SHP77 treated with DMSO at 0.1 percent for 48 hours (cell line): ENCODE measurements at places on chromosomes 1 and 21.

DNA sequence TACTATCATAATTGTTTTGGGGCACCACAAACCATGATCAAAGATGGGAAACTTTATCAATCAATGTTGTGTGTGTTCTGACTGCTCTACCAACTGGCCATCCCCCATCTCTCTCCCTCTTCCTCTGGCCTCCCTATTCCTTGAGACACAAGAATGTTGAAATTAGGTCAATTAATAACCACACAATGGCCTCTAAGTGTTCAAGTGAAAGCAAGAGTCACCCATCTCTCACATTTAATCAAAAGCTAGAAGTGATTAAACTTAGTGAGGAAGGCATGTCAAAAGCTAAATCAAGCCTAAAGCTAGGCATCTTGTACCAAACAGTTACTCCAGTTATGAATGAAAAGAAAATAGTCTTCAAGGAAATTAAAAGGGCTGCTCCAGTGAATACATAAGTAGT, 390.3 kb upstream of the NFIA start:
- DNase-seq: no peak

DNA sequence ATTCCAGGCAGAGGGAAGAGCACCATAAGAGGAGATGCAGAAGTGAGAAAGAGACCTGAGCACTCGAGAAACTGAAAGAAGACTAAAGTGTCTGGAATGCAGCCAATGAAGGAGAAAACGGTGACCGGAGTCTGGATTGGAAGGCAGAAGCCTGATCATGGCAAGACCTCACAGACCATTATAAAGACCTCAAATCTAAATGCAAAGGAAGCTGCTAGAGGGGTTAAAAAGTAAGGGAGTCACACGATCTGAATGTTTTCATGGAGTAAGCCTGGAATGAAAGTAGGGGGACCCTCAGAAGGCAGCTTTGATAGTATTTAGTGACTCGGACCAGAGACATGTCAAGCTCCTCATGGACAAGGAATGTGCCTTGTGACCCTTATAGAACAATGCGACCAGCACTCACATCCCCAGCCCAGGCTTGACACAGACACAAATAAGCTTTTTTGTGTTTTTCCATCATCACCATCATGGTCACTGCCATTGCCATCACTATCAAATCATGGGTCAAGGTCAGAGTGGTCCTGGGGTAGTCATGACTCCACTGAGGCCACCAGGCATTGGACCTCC, 183.6 kb downstream of the SEC16B start:
- no peak for DNase-seq

GRCh38 chr1:4020449-4020848, 120.4 kb upstream of the C1orf174 start:
- DNase-seq: no peak

DNA sequence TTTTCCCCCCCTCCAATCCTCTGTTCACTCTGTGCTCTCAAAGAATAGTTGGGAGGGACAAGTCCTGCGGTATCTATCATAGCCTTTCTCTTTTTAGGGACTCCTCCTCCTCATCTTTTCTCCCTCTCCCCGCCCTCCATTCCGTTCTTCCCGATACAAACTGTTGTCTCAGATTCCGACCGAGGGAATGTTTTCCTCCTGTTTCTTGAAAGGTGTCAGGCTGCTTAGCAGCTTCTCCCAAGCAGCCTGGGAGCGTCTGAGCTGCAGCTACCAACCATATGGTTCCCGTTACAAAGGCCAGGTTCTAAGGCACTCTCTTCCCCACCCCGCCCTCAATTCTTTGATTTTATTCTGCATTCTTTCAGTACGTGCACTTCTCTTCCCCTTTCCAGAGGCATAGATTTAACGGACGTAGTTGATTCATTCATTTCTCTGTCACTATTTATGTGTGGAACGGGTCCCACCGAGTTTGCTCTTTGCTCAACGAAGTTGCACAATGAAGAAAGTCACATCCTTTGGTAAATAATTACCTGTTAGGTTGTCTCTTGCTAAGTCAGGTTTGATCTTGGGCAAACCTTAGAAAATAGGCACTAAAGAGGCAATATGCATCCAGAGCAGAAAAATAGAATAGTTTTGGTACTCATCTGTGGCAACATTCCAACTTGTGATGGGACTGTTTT, 2.8 kb downstream of the ADGRL2 start:
- no peak for DNase-seq

DNA sequence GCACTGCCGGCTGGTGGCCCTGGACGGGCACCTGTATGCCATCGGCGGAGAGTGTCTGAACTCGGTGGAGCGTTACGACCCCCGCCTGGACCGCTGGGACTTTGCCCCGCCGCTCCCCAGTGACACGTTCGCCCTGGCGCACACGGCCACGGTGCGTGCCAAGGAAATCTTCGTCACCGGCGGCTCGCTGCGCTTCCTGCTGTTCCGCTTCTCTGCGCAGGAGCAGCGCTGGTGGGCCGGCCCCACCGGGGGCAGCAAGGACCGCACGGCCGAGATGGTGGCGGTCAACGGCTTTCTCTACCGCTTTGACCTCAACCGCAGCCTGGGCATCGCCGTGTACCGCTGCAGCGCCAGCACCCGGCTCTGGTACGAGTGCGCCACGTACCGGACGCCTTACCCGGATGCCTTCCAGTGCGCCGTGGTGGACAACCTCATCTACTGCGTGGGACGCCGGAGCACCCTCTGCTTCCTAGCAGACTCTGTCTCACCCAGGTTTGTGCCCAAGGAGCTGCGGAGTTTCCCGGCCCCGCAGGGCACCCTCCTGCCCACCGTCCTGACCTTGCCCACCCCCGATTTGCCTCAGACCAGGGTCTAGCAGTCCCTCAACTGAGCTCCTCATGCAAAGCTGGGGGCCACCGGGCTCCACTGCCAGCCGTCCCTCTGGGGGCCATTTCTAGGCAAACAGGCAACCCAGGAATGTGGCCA, 2.1 kb downstream of the KLHDC7A start:
- no peak for DNase-seq

- no peak for DNase-seq
These were observed 18.5 kb upstream of the SLC25A34 start for GRCh38 chr1:15717418-15718125.

DNA sequence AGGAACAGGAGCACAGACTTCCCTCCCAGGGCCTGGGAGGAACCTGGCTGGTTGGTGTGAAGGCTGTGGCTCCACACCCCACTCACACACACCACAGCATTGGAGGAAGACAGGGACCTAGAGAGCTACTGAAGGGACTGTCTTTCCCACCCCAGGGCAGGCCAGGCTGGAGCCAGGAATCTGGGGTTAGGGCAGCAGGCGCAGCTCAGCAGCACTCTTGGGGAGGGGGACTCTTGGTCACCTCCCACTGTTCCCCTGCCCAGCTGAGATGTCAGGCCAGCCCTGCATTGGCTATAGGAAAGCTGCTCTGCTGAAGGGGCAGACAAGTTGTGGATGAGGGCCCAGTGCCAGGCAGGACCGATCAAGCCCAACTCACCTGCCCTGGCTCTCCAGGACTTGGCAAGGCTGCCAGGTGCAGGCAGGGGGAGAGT, 1.6 kb upstream of the PLEKHA6 start:
- DNase-seq: no peak

- no peak for DNase-seq
These were observed 3.5 kb downstream of the CELA2A start for GRCh38 chr1:15459771-15460707.

GRCh38 chr1:207088161-207088560, 499 bp upstream of the C4BPB start:
- no peak for DNase-seq

DNA sequence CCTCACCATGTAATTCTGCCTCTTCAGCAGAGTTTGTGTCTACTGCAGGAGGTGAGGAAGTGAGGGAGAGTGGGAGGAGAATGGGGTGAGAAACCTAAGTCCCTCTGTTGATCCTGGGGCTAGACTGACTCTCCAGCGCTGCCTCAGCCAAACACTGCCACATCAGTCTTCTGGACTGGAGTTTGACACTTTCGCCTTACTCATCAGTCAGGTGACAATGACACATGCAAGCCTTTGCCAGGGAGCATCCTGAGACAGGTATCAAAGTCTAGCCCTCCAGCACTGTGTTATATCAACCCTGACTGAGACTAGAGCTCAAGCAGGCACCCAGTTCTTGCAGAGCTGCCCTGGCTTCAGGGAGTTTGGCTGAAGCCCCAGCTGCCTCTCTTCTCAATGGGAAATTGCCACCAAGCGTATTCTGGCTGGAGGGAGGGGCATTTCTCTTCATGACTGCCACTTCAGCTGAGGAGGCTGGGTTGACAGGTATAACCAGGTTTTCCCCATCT, 33.3 kb upstream of the SUCO start:
- no peak for DNase-seq

DNA sequence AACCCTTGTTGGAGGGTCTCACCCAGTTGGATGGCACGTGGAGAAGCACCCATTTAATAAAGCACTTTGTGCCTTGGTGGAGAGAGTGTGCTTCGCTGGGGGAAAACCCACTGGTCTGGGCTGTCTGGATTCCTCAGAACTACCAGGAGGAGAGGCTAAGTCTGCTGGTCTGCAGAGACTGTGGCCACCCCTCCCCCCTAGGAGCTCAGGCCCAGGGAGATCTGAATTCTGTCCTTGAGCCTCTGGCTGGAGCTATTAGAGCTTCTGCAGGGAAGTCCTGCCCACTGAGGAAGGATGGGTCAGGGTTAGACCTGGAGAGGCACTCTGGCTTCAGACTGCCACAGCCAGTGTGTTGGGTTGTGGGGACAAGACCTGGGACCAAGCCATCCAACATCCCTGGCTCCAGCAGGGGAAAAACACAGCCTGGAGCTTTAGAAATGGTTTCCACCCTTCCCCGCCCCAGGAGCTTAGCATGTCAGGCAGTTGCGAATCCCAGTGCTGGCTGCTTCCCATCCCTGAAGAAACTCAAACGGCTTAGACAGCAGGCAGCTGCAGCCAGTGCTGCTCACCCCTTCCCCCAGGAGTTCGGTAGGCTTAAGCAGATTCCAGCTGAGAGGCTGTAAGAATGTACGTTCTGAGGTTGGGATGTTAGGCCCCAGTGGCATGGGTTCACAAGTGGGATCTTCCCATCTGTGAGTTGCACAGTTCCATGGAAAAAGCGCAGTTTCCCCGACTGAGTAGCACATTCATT, 288.3 kb downstream of the TGFB2 start:
- DNase-seq: no peak

DNA sequence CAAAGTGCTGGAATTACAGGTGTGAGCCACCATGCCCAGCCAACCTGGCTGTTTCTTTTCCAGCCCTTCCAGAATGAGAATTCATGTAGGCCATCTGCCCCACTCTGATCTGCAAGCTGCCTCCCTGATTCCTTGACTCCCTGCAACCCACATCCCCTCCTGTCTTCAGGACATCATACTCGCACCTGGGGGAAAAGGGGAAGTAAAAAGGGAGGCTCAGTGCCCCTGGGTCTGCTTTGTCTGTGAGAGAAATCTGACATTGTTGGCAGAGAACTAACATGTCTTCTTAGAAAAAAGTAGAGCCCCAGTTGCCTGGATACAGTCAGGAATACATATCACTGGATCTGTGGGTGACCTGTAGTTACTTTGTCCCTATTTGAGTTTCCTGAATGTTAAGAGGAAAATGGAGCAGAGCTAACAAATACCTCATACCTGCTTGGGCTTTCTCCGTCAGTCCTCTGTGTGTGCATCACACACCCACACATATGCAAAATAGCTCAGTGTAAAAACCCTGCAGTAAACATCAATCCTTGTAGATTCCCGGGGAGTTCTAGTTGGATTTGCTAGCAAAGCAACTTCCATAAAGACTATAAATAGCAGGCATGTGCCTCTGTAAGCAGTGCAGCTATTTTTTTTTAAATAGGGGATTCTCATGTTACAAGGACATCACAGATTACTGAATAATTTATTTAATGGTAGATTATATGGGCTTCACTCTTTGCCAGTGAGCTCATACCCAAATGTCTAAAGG, 62.9 kb downstream of the TEX35 start:
- no peak for DNase-seq

DNA sequence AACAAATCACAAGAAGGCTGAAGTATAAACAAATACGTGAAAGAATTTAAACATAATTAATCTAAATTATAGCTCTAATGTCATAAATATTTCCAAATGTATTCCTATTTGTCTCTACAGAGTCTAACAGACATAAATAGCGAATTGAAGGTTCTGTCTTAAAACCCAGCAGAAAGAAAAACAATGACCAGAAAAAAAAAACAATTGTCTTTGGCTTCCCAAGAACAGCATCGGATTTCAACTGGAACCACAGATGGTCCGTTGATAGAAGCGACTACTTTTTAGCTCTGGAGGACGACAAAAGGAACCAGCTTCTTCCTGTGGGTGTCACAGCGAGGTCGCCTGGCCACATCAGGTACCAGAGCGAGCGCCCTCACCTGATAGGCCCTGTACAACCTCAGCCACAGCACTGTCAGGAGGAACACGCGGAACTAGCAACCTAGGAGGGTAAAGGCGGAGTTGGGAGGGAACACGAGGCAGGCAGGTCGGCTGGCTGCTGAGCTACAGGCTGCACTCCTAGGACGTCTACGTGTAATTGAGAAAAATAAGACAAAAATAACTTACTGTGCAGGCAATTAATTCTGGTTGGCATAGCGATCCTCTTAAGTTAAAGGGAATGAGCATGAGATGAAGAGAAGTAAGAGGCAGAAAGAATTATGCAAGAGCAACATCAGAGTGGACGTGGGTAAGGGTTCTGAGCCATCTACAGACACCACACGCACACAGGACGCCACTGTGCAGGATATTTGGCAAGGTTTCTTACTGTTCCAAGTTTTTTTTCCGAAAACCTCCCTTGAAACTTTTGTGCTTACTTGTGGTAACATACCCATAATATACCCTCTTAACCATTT, 16.7 kb upstream of the PRDM15 start:
- DNase-seq: no peak

- DNase-seq: no peak
These were observed 5.0 kb downstream of the MEF2D start for GRCh38 chr1:156495401-156496140.

- DNase-seq: peak; percentile 53
These were observed 3.8 kb downstream of the WNT4 start for GRCh38 chr1:22139066-22139594.

- no peak for DNase-seq
These were observed 3.2 kb upstream of the PRDM16 start for GRCh38 chr1:3065797-3066196.

- peak; percentile 21 for DNase-seq
These were observed 871 bp downstream of the TUFT1 start for GRCh38 chr1:151540982-151541377.

- DNase-seq: no peak
These were observed 1.1 kb upstream of the S100A9 start for GRCh38 chr1:153356392-153357075.

DNA sequence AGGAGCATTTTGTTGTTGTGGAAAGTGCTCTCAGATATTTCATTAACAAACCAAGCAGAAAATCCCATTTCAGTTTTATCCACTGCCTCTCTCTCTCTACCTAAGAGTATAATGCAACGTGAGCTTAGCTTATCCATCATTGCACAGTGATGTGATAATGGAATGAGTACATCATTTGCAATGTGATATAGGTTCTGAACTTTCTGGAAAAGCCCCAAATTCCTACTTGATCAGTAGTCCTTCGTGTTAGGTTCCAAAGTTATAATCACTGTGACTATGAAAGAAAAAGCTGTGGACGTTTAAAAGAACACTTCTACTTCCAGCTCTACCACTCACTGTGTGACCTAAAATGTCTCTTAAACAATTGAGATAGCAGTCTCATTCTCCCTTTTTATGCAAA, 76.4 kb upstream of the PRMT6 start:
- DNase-seq: no peak

GRCh38 chr1:43935711-43936427, 2.3 kb downstream of the ARTN start:
- DNase-seq: no peak
